ENCODE measurements at places on chromosomes 4 and X.

GRCh38 chrX:102651242-102652011 is at the start of gene GPRASP1:
TSS of gene GPRASP1 (plus strand) at chrX:102651483. CDS start at chrX:102653914, 2,431 bp downstream.
- no peak for DNase-seq

- no peak for DNase-seq
Observed at GRCh38 chr4:113604955-113605354, 156.6 kb downstream of the CAMK2D start.

GRCh38 chrX:38206036-38206435 is 14.6 kb downstream of the SRPX start:
- no peak for DNase-seq

DNA sequence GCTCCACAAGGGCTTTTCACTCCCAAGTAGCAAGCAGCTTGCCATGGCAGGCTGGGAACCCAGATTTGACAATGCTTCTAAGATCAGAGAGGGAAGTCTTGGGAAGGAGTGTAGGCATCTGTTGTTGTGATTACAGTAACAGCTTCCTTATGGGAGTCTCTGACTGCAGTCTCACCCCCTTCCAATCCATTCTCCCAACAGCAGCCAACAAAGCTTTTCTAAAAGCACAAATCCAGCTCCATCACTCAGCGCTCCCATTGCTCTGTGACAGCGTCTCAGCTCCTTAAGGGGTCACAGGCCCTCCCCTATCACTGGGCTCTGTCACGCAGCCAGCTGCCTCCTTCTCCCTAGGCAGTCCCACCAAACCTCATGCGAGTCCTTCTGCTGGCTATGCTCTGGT is 7.1 kb downstream of the IGFBP7 start:
- no peak for DNase-seq
